ENCODE measurements at places on chromosomes 1 and 21. TPM values are rescaled to one million over a fixed set of nuclear protein-coding genes. Genes with fewer than 3 reads are reported as not detected.

GRCh38 chr1:175881246-175881976 is 138.0 kb upstream of the TNR start:
- H3K27ac ChIP-seq, result no peak overlapping the region
- H3K4me1 ChIP-seq, result peaks cover 6% of the 10 kb centered on the region
- DNase-seq, result no peak
- H3K4me3 ChIP-seq, result no peak overlapping the region

DNA sequence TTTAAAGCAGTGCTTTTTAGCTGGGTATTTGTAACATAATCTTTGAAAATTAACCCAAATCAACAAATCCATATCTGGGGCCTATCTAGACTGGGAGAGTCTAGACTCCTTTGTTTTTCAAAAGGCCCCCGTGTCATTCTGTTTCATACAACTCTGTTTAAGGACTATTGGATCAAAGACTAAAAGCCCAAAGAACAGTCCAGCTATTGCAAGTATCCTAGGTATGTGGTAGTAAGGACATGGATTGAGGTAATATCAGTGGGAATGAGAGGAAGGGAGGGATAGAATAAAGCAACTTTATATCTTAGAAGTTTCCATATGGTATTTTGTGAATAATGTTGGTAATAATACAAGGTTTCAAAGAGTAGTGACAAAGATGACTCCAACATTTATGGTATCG is 18.2 kb downstream of the KIF1B start:
- no peak overlapping the region for H3K4me3 ChIP-seq
- no peak overlapping the region for H3K27ac ChIP-seq
- no peaks in the 10 kb centered on the region for H3K27me3 ChIP-seq
- H3K4me1 ChIP-seq, result peaks cover 8% of the 10 kb centered on the region
- DNase-seq, result peak; percentile 19

- H3K27me3 ChIP-seq, result no peaks in the 10 kb centered on the region
- no peak overlapping the region for H3K4me3 ChIP-seq
- DNase-seq, result no peak
- H3K27ac ChIP-seq, result no peak overlapping the region
Observed at GRCh38 chr1:46621930-46622329, 5.3 kb upstream of the MOB3C start.

DNA sequence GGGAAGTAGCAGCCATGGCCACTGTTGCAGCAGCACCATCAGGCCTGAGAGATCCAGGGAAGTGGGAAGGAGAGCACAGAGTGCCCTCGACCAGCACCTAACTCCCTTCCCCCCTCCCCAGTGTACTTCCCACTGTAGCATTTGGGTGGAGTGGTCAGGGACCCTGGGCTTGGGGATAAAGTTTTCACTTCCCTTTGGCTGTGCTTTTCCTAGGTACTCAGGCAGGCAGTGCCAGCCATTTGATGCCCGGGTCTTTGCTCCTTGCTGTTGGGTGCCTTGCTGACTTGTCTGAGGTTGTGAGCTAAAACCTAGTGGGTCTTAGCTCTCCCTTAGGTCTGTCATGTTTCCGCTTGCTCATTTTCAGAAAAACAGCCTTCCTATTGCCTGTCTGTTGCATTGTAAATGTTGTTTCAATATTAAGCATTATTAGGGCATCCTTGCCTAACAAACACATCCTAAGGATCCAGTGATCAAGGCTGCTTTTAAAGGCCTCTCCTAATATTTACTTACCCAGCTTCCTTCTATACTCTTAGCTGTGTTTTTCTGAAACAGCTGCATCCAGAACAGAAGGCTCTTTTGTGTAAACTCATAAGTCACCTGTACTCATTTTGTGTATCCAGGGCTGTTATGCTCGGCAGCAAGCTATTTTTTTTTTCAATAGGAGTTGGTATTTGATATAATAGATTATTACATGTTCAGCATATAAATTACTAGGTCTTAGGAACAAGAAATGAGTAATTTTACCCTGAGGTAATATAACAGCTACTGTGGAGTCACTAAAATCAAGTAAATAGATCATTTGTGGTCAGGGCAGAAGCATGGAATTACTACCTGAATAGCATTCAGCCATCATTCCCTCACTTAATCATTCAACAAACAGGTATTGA is 418.6 kb upstream of the PROX1 start:
- peaks cover 17% of the 10 kb centered on the region for H3K4me1 ChIP-seq
- no peak overlapping the region for H3K4me3 ChIP-seq
- no peak overlapping the region for H3K27ac ChIP-seq
- DNase-seq, result no peak
- no peaks in the 10 kb centered on the region for H3K27me3 ChIP-seq

DNA sequence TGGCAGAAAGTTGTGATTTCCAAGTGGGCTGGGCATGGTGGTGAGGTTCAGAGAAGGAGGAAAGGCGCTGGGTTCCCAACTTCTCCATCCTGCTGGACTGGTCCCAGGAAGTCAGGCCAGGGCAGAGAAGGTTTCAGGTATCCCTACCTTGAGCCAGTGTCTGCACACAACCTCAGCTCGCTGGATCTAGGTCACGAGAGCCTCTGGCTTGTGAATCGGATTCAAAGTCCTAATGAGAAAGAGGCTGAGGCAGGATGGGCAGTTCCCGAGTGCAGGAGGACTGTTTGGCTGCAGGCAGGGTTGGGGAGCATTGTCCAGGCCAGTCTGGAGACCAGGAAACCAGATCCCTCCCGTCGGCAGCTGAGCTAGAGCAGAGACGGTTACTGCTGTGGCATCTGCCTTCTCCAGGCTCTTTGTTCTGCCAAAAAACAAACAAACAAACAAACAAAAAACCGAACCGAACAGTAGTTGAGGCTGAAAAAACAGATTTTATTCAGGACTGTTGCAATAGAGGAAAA is 19.5 kb upstream of the IGSF21 start:
- H3K4me1 ChIP-seq, result no peaks in the 10 kb centered on the region
- H3K4me3 ChIP-seq, result no peak overlapping the region
- no peak for DNase-seq

- no peak for DNase-seq
- H3K27ac ChIP-seq, result no peak overlapping the region
- no peaks in the 10 kb centered on the region for H3K27me3 ChIP-seq
- H3K4me1 ChIP-seq, result no peaks in the 10 kb centered on the region
- H3K36me3 ChIP-seq, result no peaks in the 10 kb centered on the region
Observed at GRCh38 chr21:42543106-42543847, 29.6 kb downstream of the SLC37A1 start.

GRCh38 chr21:31348188-31348587 is 4.1 kb upstream of the TIAM1 start:
- H3K4me3 ChIP-seq, result no peak overlapping the region
- H3K36me3 ChIP-seq, result no peaks in the 10 kb centered on the region
- H3K27me3 ChIP-seq, result no peaks in the 10 kb centered on the region
- no peak for DNase-seq
- peak overlapping the region; percentile 15 for H3K27ac ChIP-seq
- H3K4me1 ChIP-seq, result peaks cover 4% of the 10 kb centered on the region

- H3K27me3 ChIP-seq, result no peaks in the 10 kb centered on the region
- no peak for DNase-seq
- no peak overlapping the region for H3K27ac ChIP-seq
- no peaks in the 10 kb centered on the region for H3K36me3 ChIP-seq
- no peaks in the 10 kb centered on the region for H3K4me1 ChIP-seq
Observed at GRCh38 chr1:157968508-157968907, 24.9 kb upstream of the KIRREL1 start.

GRCh38 chr1:115214098-115214497 is 124.0 kb downstream of the NGF start:
- H3K4me3 ChIP-seq, result no peak overlapping the region
- H3K36me3 ChIP-seq, result no peaks in the 10 kb centered on the region
- no peak for DNase-seq
- H3K27ac ChIP-seq, result no peak overlapping the region

TLR5 gene
- total RNA-seq, result 2.1 TPM

SLFNL1 gene
- 3.0 TPM for total RNA-seq

CFAP107 gene
- not detected for total RNA-seq

OR2T3 gene
- total RNA-seq, result not detected

AMY1C gene
- total RNA-seq, result 0.12 TPM

PYGO2 gene
- 48.0 TPM for total RNA-seq

PIGR gene
- total RNA-seq, result not detected

CLIC6 gene
- not detected for total RNA-seq

Data from cardiac muscle cell (in vitro differentiated cells and primary cell).